Tracheal epithelial cell (primary cell): ENCODE measurements at places on chromosomes 1 and 21. TPM values are rescaled to one million over a fixed set of nuclear protein-coding genes. Genes with fewer than 3 reads are reported as not detected.

The LCE1C gene
- total RNA-seq: 0.24 and 1.3 TPM in 2 replicates

The SHISA4 gene
- total RNA-seq: 8.7 and 10.9 TPM in 2 replicates

The CACNA1E gene
- total RNA-seq: not detected in 2 replicates

The TMEM183A gene
- total RNA-seq: 117 and 139 TPM in 2 replicates

The CFAP107 gene
- not detected in 2 replicates for total RNA-seq
